ENCODE measurements at places on chromosomes 5 and 9. TPM values are rescaled to one million over a fixed set of nuclear protein-coding genes. Genes with fewer than 3 reads are reported as not detected.

Gene ANKRD33B
- total RNA-seq = 10.5 TPM

Gene NUTM2G
- total RNA-seq = not detected

Gene CARD6
- total RNA-seq = 3.0 TPM

Gene DMRT2
- total RNA-seq = not detected

Gene PRR7
- total RNA-seq = 13.8 TPM

Gene UBTD2
- 14.8 TPM for total RNA-seq

Gene SLC34A3
- 0.15 TPM for total RNA-seq

Gene TPD52L3
- not detected for total RNA-seq

Gene TMEM203
- 45.3 TPM for total RNA-seq
